NCI-H748 treated with DMSO at 0.1 percent for 48 hours (cell line): ENCODE measurements at places on chromosomes 6 and 20.
A peak's percentile ranks its signal among the peaks of the same experiment; 100 is the strongest.

GRCh38 chr6:116218172-116218633 is 35.7 kb downstream of the TSPYL4 start:
- peak; percentile 16 for DNase-seq

GRCh38 chr6:97703661-97704060 is 420.6 kb upstream of the MMS22L start:
- DNase-seq: no peak

DNA sequence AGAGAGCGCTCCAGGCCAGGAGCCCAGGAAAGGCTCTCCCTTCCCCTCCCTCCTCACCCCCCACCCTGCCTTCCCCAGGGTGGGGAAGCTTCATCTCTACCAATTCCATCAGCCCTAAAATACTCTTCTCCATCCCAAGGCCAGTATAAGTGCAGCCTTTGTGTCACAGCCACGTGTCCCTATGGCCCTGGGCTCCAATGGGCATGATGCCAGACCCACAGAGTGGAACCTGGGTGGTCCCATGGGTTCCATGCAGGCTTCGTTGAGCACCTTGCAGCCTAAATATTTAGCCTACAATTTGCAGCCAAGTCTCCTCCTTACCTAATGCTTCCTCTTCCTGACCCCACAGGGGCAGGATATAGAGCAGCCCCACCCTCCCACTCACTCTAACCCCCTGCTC is 976 bp upstream of the MATN4 start:
- no peak for DNase-seq

- DNase-seq: no peak
Measured at GRCh38 chr6:33019372-33019771, 10.0 kb upstream of the HLA-DOA start.

DNA sequence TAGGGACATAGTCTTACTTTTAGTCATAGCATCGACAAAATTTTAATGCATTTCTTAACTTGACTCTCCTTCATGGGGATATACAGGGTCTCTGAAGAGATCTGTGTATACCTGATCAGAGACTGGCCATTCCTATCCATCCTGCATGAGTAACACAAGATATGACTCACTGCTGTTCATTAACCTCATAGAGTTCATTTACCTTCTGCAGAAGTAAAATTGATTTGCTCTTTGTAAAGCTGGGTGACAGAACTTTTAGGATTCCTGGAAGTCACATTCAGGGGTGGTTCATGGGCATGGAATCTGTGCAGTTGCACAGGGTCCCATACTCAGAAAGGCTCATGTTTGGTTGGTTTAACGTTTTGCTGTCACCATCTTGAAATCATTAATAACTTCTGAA is 53.2 kb downstream of the PDE7B start:
- no peak for DNase-seq

- DNase-seq: no peak
Measured at GRCh38 chr20:50111120-50111828, 1.7 kb downstream of the UBE2V1 start.

- DNase-seq: no peak
Measured at GRCh38 chr6:55011034-55011433, 163.3 kb upstream of the HCRTR2 start.
